ENCODE measurements at places on chromosomes 3 and 15. TPM values are rescaled to one million over a fixed set of nuclear protein-coding genes. Genes with fewer than 3 reads are reported as not detected.

Gene UBA5
- total RNA-seq, result 35.1 TPM

Gene STOML1
- 12.2 TPM for total RNA-seq

Gene TLR9
- total RNA-seq, result 1.1 TPM

Gene SLC15A2
- 51.4 TPM for total RNA-seq

Gene CELSR3
- total RNA-seq, result 1.3 TPM

Gene IL17RB
- 5.2 TPM for total RNA-seq

Gene COL7A1
- 5.7 TPM for total RNA-seq

Gene NR1I2
- not detected for total RNA-seq

All from upper lobe of left lung (tissue), 6 donors.